GOT3 (cell line): ENCODE measurements at places on chromosomes 7 and 10.

GRCh38 chr7:113176836-113177235 is 58.5 kb upstream of the SMIM30 start:
- DNase-seq = no peak

GRCh38 chr7:128357217-128357613 is 4.3 kb downstream of the PRRT4 start:
- no peak for DNase-seq

GRCh38 chr10:62844280-62845011 is 28.3 kb upstream of the EGR2 start:
- no peak for DNase-seq

GRCh38 chr10:33434933-33435332 is 100.5 kb upstream of the NRP1 start:
- no peak for DNase-seq

GRCh38 chr7:38448584-38449234 is 175.3 kb upstream of the TARP start:
- no peak for DNase-seq

DNA sequence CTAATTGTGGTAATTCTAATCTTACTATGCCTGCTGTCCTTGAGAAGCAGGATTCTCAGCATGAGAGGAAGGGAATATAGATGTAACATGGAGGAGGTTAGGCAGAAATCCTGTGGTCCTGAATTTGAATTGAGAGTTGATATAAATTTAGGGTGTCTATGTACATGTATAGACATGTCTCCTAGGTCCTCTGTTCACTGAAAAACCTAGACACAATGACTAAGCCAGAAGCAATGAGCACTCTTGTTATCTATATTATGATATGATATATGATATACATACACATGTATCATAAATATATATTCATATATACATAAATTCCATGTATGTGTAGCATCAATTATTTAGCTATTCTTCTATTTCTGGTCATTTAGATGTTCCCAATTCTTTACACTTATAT is 173.3 kb upstream of the MKLN1 start:
- DNase-seq = no peak

DNA sequence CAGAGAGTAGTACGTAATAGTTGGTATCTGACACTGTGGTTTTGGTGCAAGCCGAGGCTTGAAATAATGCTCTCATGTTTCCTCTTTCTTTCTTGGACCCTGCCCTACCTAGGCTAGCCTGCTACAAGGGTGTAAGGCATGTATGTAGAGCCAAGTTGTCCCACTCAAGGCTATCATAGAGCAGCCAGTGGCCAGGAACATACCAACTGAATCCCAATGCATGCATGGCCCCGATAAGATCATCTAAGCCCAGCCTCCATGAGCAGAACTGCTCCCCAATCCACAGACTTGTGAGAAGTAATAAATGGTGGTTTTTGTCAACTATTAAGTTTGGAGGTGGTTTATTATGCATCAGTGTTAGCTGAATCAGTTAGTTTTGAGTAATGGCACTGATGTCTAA is 250.2 kb downstream of the SH2D4B start:
- no peak for DNase-seq

GRCh38 chr10:63415640-63416244 is 50.0 kb downstream of the JMJD1C start:
- no peak for DNase-seq

DNA sequence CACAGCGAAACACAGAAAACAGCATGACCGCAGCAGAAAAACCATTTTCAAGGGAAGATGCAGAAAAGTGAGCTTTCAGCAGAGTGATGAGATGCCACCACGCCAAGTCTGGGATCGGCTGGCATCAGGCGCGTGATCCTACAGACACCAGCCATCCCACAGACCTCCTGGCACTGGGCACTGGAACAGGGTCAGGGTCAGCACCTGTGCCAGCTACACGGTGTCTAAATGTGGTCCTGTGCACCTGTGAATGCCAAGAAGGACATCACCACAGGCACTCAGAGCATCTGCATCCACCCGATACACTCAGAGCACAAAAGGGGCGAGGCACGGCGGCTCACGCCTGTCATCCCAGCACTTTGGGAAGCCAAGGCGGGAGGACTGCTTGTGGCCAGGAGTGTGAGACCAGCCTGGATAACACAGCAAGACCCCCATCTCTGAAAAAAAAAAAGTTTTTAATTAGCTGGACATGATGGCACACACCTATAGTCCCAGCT is 31.5 kb downstream of the STK32C start:
- no peak for DNase-seq

DNA sequence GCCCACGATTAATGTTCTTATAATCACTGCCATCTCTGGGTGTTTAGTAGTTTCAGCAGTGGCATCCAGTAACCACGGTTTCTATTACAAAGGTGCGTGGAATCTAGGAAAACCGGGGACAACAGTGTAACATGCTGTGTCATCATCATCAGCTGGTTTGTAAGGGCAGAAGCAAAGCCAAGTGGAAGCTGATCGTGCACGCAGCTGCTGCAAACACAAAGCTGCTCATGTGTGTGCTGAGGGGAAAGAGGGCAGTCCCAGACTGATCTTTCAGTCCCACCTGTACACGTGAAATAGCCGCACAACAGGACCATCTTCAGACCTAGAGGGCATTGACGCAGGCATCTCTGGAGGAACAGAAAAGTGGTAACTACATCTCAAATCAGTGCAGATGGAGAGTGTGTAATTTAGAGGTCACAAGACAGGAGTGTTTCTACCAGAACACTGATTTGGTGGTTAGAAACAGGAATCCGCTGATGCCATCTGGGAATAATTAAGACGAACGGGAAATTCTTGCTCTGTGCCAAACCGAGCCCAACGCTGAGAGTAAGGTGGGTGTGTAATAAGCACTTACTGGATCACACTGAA is 13.4 kb downstream of the ANKRD16 start:
- no peak for DNase-seq

GRCh38 chr10:16690417-16690816 is 126.8 kb downstream of the RSU1 start:
- no peak for DNase-seq

GRCh38 chr7:73644688-73645286 is 20.5 kb upstream of the MLXIPL start:
- DNase-seq = no peak

DNA sequence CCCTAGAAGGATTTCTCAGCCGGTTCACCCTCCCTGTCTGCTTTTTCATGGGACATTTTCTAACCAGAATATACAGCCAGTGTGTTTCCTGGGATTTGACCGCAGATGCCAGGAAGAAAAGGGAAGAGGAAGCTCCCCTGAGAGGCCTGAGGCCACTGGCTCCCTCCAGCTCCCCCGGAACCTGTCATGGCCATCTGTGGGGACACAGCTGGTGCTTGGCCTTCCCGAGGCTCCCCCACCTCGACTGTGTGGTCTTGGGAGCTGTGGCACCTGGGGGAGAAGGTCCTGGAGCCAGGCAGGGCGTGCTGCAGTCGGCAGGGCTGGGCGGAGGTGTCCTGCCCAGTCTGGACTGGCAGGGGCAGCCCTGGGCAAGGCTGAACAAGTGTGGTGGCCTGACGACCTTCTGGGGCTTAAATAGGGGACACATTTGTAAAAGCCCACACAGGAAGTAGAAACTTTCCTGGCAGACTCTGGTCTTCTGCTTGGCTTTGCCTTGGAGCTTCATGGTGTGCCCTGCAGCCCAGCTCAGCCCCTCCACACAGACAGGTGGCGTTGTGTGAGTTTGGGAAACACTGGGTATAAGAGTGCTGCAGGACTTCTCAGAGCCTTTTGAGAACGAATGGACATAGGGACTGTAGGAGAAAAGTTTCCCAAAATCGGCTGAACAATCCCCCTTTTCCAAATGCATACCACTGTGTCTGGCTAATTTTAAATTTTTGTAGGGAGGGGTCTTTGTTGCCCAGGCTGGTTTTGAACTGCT is 6.8 kb downstream of the BRI3 start:
- no peak for DNase-seq

GRCh38 chr10:95425592-95426465 is 135.0 kb upstream of the PDLIM1 start:
- DNase-seq = no peak

GRCh38 chr7:50644586-50644985 is 79.4 kb upstream of the DDC start:
- DNase-seq = no peak

DNA sequence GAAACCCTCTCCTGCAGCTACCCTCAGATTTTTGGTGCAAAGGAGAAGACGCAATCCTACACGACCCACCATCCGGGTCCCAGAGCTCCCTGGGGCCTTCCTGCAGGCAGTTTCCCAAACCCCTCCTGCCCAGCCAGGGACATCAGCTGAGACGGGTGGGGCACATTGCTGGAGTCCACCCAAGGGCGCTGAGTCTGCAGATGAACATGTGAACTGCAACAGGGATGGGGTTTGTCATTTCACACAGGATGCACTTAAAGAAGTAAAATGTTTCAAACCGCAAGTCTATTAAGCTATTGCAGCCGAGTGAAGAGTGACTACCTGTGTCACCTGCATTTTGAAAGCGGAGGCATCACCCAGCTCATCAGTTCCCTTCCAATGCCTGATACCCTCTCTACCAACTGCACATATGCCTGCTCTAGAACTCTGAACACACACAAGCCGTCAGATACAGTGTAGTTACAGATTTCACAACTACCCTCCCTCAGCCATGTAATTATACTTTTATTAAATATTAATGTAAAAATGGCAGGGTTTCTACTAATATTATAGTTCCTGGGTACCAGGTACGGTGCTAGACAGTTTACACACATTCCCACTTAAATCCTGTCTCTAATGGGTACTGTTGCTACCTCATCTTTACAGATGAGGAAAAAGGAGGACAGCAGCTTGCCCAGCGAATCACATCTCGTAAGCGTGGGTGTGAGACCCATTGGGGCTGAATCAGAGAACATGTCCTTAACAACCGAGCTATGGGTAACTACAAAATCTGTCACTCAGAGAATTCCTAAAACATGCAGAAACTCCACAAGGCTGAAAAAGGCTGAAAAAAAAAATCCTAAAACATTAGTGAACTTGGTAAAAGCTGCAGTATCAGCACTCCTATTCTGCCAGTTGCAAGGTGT is 71.2 kb downstream of the GRB10 start:
- no peak for DNase-seq

DNA sequence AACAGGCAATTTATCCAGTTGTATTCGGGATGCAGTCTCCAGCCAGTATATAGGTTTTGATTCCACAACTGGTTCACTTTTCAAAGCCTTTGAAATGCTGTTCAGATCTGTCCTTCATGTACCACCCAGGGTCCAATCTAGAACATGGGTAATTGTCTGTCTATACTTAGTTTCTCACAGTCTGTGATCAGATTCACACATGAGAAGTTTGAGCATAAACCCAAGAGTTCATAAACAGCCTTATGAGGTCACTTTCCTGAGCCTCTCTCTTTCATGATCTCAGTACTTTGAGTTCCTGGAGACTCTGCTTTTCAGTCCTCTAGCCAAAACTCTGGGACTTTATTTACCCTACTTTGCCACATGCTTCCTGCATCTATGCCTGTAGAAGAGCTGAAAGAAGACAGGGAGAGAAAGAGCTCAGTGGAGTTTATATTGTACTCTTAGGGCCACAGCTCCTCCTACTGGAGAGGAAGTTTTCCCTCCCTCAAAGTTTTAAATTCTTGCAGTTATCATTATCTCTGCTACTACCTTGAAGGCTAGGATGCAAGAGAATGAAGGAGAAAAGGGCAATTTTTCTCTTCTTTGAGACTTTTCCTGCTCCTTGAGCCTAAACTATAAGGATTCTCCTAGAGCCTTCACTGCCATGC is 172.0 kb downstream of the ZEB1 start:
- no peak for DNase-seq

DNA sequence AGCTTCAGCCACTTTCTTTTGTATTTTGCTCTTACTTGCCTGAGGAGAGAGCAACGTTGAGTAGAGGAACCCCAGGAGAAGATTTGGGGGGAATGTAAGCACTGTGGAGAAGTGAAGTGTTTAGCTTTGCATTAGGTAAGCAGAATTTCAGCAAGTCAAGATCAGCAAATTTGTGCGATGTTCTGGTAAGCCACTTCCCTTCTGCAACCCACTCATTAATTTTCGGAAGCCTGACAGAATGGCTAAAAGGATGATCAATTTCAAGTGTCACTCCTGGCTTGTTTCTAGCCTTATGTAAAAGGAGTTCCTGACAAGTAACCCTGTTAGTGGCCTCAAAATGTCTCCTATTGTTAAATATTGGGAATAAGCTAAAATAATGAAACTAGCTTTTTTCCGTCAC is 48.5 kb upstream of the NXPH1 start:
- no peak for DNase-seq

- no peak for DNase-seq
Measured at GRCh38 chr10:99232360-99232999, 3.2 kb downstream of the HPSE2 start.

DNA sequence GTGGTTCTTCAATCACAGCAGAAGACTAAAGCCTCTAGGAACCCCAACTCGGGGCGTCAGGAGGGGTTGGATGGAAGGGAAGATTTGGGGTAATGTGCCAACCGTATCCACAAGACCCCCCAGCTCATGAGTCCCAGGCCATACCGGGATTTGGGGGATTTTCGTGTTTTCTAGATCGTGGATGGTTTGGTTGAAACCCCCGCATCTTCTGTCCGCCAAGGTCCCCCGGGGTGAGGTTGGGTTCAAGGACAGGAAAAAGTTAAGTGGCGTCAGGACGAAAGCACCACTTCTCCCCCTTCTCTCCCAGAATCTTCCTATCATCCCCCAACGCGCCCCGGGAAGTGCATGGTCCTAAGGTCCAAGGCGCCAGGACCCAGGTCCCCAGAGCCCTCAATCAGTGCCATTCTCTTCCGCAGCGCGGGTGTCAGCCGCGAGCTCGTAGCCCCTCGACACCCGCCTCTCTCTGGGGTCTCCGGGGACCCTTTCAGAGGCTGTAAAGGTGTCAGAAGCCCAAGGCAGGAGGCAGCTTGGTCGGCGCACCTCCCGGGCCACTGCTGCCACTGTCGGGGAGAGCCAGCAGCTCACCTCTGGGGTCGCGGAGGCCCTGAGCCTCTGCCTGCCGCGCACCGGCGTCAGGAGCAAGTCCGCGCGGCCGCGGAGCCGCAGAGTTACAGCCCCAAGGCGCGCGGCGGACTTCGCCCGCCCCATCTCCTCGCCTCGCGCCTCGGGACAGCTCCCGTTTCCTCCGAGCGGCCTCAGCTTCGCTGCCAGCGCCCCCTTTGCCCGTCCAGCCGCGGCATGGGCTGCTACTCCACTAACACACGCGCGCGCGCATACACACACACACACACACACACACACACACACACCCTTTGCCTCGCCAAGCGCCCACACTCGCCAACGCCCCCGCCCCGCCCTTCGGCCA is 1.5 kb downstream of the MKX start:
- DNase-seq = no peak
